Forelimb muscle (tissue), 1 donor: ENCODE measurements at places on chromosomes 7 and 10. TPM values are rescaled to one million over a fixed set of nuclear protein-coding genes. Genes with fewer than 3 reads are reported as not detected.

GRCh38 chr10:66837335-66837734 lies 88.5 kb upstream of the LRRTM3 start:
- no peak for DNase-seq

The DOCK4 gene
- 7.5 TPM for polyA plus RNA-seq

DNA sequence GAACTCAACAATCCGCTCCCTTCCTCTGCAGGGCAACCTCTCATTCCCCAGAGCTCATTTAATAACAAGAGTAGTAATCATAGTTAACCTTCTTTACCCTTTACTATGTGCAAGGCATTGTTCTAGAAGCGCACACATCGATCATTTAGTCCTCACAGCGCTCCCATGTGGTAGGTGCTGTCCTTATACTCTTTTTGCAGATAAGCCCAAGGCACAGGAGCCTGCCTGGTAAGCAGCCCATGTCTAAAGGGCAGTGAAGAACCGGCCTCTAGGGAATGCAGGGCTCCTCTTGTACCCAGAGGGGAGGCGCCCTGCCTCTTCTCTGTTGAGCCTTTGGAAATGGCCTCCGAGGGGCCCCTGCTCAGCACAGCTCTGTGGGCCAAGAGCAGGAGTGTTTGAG lies 14.3 kb downstream of the CHST3 start:
- DNase-seq = no peak

The CDH23 gene
- polyA plus RNA-seq = 4.1 TPM

The OR2A12 gene
- 0.09 TPM for polyA plus RNA-seq
